ENCODE measurements at places on chromosomes 13 and 19.

- no peak for DNase-seq
Observed at GRCh38 chr19:17555929-17556813, 722 bp downstream of the COLGALT1 start.

GRCh38 chr13:113258321-113259054 lies 38.6 kb upstream of the LAMP1 start:
- no peak for DNase-seq

GRCh38 chr13:110411688-110412059 lies 104.6 kb downstream of the COL4A2 start:
- DNase-seq, result no peak

DNA sequence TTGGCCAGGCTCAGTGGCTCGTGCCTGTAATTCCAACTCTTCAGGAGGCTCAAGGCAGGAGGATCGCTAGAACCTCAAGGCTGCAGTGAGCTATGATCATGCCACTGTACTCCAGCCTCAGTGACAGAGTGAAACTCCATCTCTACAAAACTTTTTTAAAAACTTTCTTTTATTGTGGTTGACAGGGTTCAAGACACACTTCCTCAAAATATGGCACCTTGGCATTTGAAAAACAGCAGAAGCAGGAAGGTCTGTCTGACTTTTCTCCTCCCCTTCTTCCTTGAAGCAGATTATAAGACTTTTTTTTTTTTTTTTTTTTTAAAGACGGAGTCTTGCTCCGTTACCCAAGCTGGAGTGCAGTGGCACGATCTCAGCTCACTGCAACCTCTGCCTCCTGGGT lies 100.3 kb downstream of the TM9SF2 start:
- DNase-seq, result no peak

GRCh38 chr19:50906217-50906616 lies 5.0 kb downstream of the KLK4 start:
- no peak for DNase-seq

- DNase-seq, result no peak
Observed at GRCh38 chr19:23420824-23421223, 25.6 kb upstream of the ZNF91 start.

DNA sequence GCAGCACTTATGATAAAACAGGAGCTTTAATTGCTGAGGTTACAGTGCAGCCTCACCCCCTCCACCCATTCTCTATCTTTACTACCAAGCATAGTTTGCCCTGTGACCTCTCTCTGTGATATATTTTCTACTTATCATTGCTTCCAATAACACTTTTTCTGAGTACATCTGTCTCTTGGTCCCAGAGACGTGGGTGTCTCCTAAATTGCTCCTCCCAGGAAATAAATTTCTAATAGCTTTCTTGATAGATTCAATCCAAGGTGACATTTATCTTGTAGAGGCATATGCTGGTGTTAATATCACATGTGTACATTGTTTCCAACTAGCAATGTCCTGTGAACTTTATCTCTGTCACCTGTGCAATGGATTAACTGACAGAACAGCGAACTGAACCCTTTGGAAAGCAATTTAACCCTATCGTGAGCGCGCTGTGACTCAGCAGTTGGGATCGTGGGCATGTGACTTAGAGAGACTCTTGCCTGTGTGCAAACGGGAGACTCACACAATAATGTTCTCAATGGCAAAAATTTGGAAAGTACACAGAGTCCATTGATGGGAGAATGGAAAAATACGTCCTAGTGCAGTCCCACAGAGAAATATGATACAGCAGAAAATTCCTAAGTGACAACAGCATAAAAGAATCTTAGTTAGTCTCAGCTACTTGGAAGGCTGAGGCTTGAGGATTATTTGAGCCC lies 7.0 kb upstream of the MAP2K2 start:
- peak; percentile 66 for DNase-seq

DNA sequence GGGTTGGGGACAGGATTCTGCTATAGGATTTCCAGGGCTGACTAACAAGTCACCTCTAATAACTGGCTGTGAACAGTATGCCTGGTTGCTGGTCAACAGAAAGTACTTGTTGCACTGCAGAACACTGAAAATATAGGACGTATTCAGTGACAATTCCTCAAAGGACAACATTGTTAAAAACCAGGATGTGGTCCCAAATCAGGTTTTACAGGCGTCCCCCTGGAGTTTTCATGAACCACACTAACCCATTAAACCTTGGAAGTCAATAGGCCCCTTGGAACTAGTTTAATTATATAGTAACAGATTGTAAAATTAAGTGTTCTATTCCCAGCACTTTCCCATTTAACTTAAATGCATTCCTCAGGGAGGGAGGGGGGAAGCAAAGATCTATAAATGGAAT lies 495.4 kb downstream of the TBC1D4 start:
- no peak for DNase-seq

DNA sequence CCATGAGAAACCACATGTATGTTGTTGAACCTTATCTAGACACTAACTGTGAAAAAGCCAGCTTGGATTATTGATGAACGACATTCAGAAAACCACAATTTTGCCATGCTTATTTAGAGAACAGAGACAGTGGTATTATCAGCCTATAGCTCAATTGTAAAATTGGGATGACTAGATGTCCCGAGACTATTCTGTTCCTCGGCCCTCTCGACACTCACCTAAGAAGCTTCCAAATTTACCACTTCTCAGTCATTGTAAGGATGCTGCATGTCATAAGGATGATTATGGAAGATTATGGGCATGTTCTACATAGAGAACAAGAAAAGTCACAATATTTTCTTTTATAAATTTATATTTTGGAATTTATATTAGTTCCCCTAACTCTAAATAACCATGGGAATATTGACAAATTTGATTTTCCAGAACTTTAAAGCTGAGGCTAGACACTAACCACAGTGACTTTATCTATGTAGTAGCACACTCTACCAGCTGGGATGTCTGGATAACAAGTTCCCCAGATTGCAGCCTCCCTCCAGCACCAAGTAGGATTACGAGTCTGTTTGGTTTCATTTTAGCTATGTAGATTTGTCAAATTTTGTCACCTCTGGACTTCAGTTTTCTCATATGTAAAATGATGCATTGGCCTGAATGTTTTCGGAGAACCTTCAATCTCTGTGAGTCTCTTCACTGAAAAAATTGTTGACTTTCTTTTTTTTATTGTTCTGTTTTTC lies 513.6 kb downstream of the IRS2 start:
- no peak for DNase-seq

- no peak for DNase-seq
Observed at GRCh38 chr19:3098515-3099346, 4.6 kb downstream of the GNA11 start.

Data from retinal pigment epithelial cell (primary cell).